Urinary bladder (tissue), 4 donors: ENCODE measurements at places on chromosomes 11 and 22.

DNA sequence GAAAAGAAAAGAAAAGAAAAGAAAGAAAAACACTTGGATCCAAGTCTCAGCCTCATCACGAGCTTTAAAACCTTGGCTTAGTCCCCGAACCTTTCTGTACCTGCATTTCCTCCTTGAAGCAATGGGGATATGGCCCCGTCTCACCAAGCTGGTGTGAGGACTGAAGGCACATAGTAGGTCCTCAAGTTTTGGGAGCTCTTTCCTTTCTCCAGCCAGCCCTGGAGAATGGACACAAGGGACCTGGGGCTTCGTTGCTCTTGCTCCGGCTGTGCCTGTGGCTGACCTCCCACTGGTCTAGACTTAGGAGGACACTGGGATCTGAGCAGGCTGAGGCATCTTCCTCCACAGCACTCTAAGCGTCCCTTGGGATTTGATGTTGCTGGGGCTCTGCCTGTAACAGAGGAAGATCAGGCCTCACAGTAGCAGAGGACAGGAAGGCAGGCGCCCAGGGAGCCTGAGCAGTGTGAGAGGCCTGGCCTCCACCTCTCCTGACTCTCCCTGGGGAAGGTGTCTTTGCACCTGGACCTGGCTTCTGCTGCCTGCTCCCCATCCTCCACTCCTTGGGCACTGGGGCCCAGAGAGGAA lies 32.8 kb downstream of the KCNC1 start:
- DNase-seq = no peak

DNA sequence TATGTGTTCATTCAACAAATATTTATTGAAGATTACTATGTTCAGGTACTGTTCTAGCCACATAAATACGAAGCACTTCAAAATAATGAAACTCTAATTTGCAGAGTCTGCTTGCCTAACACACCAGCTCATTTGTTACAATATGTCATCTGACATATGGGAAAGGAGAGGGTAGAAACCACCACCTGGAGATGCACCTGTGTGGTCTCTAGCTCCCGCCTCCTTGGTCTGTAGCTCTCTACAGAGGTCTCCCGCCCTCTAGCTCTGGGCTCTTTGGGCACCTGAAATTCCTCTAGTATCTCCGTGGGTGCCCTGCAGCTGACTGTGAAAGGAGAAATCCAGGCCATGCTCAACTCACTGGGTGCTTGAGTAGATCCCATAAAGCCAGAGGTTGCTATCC lies 51.4 kb upstream of the DBX1 start:
- no peak for DNase-seq

GRCh38 chr11:130775306-130776060 lies 140.8 kb downstream of the SNX19 start:
- no peak for DNase-seq

DNA sequence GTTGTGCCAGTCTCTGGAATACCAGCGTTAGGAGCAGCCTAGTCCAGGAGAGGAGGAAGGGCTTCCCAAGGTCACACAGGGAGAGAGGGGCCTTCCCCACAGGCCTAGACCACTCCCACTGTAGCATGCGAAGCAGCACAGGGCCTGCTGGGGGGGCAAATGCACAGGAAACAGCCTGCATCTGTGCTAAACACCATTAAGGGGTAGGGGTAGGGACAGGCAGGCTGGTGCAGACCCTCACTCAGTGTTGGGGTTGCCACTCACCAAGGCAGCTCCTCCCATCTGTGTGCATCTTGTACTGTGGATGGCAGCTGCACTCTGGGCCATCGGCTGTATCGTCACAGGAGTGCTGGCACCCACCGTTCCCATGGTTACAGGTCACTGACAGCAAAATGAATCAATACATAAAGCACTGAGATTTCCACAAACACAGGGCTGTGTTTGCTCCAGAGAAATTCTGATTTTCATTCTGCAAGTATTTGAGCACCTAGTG lies 24.9 kb downstream of the SCUBE2 start:
- no peak for DNase-seq

DNA sequence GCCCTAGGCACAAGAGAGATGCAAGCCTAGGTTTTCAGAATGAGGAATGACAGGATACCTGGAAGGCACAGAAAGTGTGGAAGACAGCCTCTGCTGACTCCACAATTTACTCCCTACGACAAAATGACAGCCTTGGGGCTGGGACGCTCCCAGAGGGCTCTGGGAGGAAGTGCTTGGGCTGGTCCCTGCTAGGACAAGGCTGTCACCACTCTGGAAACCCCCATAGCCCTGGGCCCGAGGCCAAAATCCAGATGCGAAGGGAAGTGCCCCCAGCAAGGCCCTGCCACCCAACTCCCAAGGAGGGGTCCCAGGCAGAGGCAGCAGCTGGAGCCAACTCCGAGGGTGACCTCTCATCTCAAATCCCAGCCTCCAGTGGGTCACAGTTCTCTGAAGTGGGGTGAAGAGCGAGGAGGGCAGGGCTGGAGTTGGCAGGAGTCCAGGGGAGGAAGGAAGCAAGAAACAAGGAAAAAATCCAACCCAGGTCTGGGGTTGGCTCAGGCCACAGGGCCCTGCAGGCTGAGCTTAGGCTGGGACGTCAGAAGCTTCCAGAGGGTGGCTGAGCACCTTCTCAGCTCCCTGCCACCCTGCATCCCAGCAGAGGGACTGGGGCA lies 6.3 kb upstream of the CDC42EP2 start:
- no peak for DNase-seq

GRCh38 chr11:94835594-94835927 lies 67.4 kb downstream of the AMOTL1 start:
- DNase-seq = no peak

DNA sequence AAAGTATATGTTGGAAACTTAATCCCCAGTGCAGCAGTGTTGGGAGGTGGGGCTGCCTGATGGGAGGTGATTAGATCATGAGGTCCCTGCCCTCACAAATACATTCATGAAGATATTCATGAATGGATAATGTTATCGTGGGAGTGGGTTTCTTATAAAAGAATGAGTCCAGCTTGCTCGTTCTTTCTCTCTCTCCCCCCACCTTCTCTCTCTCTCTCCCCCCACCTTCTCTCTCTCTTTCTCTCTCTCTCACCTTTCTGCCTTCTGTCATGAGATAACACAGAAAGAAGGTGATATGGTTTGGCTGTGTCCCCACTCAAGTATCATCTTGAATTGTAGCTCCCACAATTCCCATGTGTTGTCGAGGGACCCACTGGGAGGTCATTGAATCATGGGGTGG lies 66.7 kb upstream of the NUP50 start:
- no peak for DNase-seq

- no peak for DNase-seq
Observed at GRCh38 chr11:20056109-20056949, 103.9 kb downstream of the DBX1 start.

- DNase-seq = no peak
Observed at GRCh38 chr11:8807544-8808225, 103.3 kb upstream of the AKIP1 start.

- DNase-seq = no peak
Observed at GRCh38 chr22:17587629-17588028, 24.3 kb downstream of the SLC25A18 start.

DNA sequence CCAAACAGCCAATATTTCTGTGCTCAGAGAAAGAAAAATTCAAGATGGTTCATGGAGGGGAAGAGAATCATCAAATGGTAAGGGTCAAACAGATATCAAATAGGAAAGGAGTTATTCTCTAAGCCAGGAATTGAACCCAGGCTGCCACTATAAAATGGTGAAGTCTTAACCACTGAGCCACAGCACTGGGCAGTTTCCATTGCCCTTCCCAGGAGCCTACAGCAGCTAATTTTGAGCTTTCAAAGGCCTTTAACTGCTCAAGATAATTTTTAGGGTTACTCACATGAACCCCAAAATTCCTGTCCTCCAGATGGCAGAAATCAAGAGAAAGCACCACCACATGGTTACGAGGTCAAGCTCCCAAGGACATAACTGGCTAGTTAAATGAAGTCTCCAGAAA lies 176.2 kb downstream of the KIF18A start:
- DNase-seq = no peak
